ENCODE measurements at places on chromosomes 3 and 15.

GRCh38 chr3:183532620-183533411, 22.7 kb downstream of the KLHL6 start:
- DNase-seq: peak; percentile 12

DNA sequence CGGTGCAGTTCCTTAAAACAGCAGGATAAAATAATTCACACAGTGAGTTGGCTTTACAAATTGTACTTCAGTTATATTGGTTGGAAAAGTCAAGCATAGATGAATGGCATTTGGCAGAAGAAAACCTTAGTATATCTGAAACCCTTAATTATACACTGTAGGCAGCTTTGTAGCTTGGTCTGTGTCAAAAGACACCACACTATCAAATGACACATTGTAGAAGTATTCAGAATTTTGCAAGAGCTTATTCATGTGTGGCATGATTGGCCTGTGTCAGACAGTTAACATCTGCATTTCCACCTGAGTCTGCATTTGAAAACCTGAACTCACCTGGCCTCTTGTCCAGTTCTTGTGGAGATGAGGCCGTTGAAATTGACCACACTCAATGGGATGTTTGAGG, 13.8 kb downstream of the TMEM266 start:
- peak; percentile 31 for DNase-seq

DNA sequence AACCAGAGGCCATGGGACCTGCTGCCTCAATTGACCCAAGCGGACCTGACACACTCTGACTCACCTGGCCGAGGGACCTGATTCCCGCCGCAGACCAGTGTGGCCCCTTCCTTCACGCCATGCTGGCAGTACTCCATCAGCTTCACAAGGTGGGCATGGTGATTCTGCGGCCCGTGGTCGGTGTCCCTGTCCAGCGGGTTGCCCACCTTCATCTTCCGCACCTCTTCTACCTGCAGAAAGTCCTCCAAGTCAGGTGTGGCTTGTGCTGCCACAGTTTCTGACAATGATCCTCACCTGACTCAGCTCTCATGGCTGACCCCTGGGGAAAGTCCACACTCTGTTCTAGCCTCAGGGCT, 25.9 kb upstream of the SLC41A3 start:
- DNase-seq: no peak

GRCh38 chr15:58065445-58066041, at the start of gene ALDH1A2:
Gene ALDH1A2 (minus strand): TSS chr15:58065711. CDS start chr15:58065650, 61 bp downstream.
- DNase-seq: no peak

GRCh38 chr3:127137757-127138536, 55.0 kb upstream of the PRR23E start:
- no peak for DNase-seq

DNA sequence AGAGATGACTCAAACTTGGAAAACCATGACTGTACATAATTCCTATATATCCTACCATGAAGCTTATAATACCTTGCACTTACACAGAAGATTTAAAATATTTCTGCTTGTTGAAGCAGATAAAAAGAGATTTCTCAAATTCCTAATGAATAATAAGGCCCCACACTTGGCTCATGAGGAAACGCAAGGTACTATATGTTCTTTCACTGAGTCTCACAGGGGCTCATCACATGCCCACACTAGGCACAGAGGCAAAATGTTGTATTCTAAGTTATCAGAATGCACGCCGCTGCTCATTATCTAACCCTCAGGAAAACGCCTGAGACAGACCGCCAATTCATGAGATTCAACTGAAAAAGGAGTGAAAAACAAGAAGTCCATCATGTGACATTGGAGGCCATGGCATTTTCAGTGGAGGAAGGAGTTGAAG, 5.6 kb downstream of the MYO1E start:
- peak; percentile 44 for DNase-seq

- peak; percentile 82 for DNase-seq
These were observed 171.0 kb upstream of the NECTIN3 start for GRCh38 chr3:110900576-110900975.

DNA sequence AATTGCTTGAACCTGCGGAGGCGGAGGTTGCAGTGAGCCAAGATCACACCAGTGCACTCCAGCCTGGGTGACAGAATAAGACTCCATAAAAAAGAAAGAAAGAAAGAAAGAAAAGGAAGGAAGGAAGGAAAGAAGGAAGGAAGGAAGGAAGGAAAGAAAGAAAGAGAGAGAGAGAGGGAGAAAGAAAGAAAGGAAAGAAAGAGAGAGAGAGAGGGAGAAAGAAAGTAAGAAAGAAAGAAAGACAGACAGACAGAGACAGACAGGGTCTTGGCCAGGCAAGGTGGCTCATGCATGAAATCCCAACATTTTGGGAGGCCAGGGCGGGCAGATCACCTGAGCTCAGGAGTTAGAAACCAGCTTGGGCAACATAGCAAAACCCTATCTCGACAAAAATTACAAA, 16.4 kb upstream of the DAG1 start:
- DNase-seq: no peak

DNA sequence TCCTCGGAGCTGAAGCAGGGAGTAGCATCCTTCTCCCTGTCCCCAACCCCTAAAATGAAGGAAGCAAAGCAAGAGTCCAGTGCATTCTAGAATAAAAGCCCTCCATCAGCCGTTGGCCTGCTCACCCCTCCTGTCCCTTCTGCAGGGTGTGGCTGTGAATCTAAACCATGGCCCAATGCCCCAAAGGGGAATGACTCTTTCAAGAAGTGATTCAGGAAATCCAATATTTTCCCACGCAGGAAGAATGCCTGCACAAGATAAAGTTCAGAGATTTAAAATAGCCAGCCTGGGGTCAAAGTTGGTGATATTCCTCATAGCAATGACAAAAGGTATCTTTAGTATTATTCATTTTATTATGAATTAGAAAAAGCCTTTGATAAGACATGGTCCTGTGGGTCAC, 38.5 kb downstream of the SLCO2A1 start:
- DNase-seq: no peak

- DNase-seq: peak; percentile 78
These were observed 75.3 kb upstream of the COL8A1 start for GRCh38 chr3:99562990-99563607.

- DNase-seq: peak; percentile 100
These were observed 66.1 kb downstream of the SLC30A4 start for GRCh38 chr15:45456212-45457106.

All from iris pigment epithelial cell (primary cell).